ENCODE measurements at places on chromosomes 12 and 14.

DNA sequence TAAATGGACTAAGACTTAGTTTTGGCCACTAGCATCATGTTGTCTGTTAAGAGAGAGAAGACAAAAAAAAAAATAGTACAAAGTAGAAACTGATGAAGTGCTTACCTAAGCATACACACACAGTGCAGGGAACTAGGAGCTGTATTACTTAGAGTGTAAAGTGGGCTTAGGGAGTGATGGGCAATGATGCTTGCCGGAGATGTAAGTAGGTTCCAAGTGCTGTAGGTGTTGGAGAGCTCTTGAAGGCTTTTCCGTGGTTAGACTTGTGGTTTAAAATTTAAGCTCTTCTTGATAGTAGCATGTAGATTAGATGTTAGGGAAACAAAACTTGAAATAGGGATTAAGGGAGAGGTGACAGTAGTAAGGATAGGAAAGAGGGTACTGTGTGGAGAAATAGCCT is 34.7 kb downstream of the MIA2 start:
- no peak for DNase-seq

GRCh38 chr12:55470088-55470829 is at the start of gene OR6C70:
Gene OR6C70 (minus strand): TSS chr12:55470138. CDS start chr12:55470138, 0 bp downstream.
- no peak for DNase-seq

DNA sequence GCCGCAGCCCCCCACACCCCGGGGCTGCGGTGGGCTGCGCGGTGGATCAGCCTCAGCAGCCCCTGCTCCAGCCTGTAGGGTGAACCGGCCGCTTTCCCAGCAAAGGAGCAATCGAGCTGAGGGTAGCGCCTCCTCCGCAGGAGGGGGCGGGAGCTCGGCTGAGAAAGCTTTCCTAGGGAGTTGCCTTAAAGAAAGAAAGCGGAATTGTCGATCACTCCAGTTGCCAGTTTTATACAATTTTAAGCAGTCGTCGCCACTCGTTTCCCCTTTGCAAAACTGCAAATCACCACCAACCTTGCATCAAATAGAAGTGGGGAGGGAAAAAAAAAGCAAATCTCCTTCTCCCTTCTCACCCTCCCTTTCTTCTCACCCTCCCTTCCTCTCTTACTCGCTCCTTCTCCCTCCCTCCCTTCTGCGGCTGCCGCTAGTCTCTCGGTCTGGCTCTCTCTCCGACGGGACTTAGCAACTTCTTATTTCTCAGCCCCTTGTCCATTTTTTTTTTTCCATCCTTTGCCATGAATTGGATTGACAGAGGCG is at the start of gene PDE3A:
Gene PDE3A (plus strand): TSS at position 424 of the 537 bp plus-strand sequence. CDS start 748 bp downstream, outside the sequence.
- DNase-seq: peak; percentile 55

DNA sequence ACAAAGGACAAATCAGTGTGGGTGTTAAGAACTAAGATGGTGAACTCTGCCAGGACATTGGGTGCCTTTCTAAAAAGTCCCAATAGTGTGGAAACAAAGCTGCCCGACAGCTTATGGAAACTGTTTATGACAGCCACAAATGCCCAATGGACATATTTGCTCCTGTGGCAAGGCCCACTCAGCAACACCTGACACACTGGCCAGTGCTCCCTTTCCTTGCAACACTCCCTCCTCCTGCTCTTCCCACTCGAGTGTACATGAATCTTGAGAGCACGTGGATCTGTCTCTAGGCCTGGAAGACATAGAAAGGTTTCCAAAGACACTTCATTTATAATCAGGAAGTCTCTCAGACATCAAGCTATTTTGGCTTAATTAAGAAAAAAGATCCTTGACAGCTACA is 14.2 kb upstream of the LRIG3 start:
- no peak for DNase-seq
